Omental fat pad (tissue), 4 donors: ENCODE measurements at places on chromosomes 5 and 9.

- DNase-seq = no peak
Observed at GRCh38 chr9:91659529-91660495, 236.2 kb upstream of the NFIL3 start.

DNA sequence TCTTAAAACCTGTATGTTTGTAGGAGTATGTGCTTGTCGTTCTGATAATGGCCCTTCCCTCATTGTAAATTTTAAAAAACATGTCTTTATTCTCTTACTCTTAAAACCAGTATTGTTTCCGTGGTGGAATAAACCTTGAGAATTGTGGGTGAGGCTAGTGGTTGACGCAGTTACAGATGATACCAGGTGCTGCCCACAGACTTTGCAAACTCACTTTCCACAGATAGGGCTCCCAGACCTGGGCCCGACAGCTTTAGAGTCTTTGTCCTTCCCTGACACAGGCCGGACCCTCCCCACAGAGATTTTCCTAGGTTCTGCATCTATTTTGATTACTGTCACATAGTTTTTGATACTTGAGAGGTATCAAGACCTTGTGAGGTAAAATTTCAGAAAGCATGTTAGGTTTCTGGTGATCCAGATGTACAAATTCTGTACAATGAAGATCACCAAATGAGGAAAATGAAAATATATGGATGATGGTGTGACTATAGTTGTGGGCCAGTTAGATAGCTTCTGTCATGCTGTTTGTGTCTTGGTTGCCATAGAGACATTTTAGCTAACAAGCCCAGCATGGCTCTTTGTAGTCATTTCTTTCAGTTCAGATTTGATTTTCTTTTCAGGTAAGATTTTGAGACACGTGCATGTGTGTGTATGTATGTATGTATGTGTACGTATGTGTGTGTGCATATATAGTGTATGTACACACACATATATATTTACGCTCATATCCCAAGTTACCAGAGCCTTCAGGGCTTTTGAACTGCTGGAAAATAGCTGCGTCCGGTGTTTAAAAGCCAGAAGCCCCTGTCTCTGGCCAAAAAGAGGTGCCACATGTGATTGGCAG, 33.8 kb downstream of the DMRT1 start:
- no peak for DNase-seq

GRCh38 chr9:3361116-3361515, 164.7 kb downstream of the RFX3 start:
- no peak for DNase-seq

DNA sequence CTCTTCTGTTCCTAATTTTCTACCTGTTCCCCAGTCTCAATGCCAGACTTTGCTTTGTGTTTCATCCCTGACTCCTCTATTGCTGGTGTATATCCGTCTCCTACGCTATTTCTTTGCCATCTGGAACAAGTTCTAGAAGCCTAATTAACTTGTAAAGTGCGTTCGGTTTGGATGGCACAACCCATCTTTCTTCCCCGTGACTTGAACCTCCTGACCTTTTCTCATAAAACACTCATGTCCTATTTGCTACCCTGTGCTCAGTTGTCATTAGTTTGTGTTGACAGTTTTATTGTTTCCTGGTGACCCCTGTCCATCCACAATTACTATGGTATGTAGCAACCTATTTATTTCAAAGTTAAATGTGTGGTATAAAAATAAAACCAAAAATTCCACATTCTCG, 323.5 kb downstream of the TLE4 start:
- DNase-seq = no peak

DNA sequence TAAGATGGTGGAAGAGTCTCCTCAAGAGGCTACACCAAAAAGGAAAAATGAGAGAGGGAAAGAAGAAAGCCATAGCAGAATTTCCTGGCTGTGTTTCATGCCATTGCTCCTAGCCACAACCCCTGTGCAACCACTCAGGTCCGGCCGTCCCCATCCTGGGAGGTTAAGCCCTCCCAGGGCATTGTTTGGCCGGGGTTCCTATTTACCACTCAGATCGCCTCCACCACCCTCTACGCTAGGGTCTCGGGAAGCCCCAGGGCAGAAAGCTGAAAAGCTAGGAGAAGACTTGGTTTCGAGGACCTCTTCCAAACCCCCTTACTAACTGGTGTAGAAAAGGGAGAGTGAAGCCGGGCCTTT, 715 bp downstream of the RC3H2 start:
- no peak for DNase-seq

DNA sequence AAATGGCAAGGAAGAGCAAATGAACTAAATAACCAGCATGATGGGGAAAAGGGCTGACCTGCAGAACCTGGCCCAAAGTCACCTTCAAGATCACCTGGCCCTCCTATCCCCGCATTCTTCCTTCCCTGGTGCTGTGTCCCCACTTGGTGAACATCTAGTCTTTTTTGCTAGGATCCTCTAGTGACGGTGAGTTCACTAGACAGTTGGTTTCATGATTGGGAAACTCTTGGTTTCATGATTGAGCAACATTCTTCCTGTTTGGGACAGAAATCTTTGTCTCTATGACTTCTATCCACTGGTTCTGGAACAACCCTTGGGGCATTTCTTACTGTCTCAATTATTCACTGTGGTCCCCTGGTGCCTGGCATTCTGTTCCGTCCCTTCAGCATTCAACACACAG, 50.2 kb upstream of the DAB2IP start:
- DNase-seq = no peak
